Testis (tissue), 5 donors: ENCODE measurements at places on chromosomes 4 and X. TPM values are rescaled to one million over a fixed set of nuclear protein-coding genes. Genes with fewer than 3 reads are reported as not detected.

Gene DUSP9
- 6.2 TPM for total RNA-seq

DNA sequence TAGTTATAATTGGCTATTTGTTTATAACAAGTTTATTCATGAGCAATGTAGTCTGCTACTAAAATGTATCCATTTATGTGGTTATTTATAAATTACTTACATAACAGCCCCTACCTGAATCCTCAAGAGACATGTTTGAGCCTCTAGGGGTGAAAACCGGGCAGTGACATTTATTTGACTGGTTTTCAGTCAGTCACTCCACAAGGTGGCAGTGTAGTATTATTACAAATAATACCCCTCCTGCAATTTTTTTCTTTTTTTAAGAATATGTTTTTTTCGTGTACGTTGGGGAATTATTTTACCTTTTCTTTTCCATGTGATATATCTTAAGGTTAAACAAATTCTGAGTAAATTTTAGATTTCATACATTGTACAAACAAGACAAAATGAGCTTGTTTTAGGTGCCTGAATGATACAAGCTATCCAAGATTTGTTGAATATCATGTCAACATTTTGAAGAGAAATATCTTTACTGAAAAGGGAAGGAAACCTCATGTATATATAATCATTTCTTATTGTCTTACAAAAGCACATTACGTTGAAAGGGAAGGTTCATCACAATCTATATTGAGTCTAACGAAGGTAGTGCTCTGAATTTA is 598.7 kb upstream of the TECRL start:
- H3K4me1 ChIP-seq: no peaks in the 10 kb centered on the region
- no peak overlapping the region for H3K27ac ChIP-seq
- no peaks in the 10 kb centered on the region for H3K27me3 ChIP-seq
- DNase-seq: peak; percentile 45
- no peaks in the 10 kb centered on the region for H3K36me3 ChIP-seq
- no peak overlapping the region for H3K4me3 ChIP-seq

DNA sequence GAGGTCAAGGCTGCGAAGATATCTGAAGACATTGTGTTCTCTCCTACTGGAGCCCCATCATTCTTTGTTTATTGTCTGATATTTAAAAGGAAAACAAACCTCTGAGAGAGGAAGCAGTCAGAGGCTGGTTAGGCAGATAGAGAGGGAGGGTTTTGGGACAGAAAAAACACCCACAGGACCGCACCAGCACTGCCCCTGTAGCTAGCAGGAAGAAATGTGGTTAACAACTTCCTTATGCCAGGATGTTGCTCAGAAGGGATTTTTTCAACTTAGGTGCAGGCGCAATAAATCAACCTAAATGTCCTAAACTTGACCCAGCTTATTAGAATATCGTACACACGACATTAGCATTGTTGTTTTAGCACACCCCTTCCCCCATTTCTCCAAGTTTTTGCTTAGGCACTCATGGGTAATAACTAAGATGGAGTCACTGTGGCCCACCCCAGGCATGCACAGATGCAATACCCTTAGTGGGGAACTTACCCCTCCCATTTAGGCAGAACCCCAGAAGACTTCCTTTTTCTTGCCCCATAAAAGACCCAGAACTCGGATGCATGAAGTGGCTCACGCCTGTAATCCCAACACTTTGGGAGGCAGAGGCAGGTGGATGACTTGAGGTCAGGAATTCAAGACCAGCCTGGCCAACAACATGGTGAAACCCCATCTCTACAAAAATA is 2.8 kb upstream of the ZNF718 start:
- no peak overlapping the region for H3K4me3 ChIP-seq
- no peak for DNase-seq
- H3K27ac ChIP-seq: peak overlapping the region; percentile 69
- H3K4me1 ChIP-seq: peaks cover 27% of the 10 kb centered on the region
- no peaks in the 10 kb centered on the region for H3K27me3 ChIP-seq

DNA sequence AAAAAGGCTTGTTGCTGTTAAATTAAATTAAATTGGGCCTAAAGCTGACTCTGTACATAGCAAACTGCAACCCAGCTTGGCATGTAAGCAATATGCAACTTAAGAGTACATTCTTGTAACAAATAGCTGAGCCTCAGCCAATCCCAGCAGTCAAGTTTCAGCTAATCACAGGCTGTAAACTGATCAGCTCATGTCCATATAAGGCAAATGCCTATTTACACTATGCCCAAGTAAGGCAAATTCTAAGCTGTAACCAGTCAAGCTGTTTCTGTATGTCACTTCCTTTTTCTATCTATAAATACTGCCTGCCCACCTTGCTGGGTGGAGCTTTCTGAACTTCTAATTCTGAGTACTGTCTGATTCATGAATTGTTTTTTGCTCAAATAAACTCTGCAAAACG is 429.1 kb upstream of the FTHL17 start:
- no peak overlapping the region for H3K4me3 ChIP-seq
- H3K4me1 ChIP-seq: no peaks in the 10 kb centered on the region
- DNase-seq: no peak
- H3K27me3 ChIP-seq: no peaks in the 10 kb centered on the region
- H3K36me3 ChIP-seq: no peaks in the 10 kb centered on the region

- DNase-seq: no peak
- no peak overlapping the region for H3K27ac ChIP-seq
- no peak overlapping the region for H3K4me3 ChIP-seq
- H3K27me3 ChIP-seq: no peaks in the 10 kb centered on the region
- H3K36me3 ChIP-seq: no peaks in the 10 kb centered on the region
Observed at GRCh38 chrX:24485976-24486680, 21.0 kb downstream of the PDK3 start.

DNA sequence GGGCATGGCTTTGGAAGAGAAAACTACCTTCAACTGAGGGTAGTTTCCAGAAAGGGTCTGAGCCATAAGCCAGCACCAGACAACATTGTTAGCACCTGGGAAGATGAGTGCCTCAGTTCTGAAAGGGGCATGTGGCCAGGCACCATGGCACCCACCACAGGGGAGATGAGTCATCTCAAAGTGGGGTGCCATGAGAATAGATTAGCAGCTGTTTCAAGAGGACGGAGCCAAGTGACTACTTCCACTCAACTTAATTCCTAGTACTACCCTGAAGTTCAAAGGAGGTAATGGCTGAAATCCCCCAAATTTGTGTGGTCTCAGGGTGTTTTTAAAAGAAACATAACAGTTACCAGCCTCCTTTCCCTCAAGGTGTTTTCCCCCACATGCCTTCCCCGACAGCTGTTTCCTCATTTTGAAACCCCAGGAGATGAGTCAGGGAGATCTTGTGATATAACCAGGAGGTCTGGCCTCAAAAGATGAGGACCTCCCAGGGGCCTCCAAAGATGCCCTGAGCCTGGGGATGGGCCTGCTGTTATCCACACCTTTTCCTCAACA is 27.8 kb upstream of the FTHL17 start:
- DNase-seq: no peak
- no peak overlapping the region for H3K4me3 ChIP-seq
- H3K4me1 ChIP-seq: no peaks in the 10 kb centered on the region
- no peaks in the 10 kb centered on the region for H3K36me3 ChIP-seq
- no peaks in the 10 kb centered on the region for H3K27me3 ChIP-seq

DNA sequence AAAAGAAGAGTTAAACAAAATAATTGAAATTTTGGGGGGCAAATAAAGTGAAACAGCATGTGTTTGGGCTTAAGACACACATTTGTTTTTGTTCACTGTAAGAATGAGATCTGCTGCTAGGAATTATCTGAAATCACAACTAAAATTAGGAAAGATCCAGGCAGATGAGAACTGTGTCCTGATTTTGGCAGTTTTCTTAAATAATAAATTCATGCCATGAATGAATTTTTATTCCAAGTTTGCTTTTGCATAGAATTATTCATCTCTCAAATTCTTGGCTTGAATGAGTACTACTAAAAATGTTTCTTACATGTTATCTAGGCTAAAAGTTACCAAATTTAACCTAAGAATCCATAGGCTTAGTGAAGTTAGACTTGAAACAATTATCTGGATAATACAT is 321.7 kb downstream of the ANK2 start:
- H3K27me3 ChIP-seq: no peaks in the 10 kb centered on the region
- no peak overlapping the region for H3K4me3 ChIP-seq
- H3K36me3 ChIP-seq: no peaks in the 10 kb centered on the region
- no peak for DNase-seq

DNA sequence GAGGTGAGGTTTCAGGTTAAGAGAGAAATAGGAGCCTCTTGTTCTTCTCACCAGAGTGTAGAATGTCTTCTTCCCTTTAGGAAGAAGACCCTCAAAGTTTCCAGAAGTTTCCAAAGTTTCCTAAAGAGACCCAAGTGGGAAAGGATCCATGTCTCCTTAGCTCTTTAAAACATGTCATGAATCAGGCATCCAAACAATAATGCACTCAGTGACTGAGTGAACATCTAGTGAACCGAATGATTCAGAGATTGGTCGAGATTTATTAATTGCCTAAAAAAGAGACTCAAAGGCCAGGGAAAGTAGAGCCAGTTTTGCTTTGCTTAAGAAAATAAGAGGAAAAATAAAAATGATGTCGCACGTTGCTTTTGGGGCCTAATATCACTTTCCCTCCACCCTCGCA is 29.4 kb downstream of the FGF5 start:
- H3K36me3 ChIP-seq: no peaks in the 10 kb centered on the region
- H3K27ac ChIP-seq: no peak overlapping the region
- DNase-seq: no peak
- no peak overlapping the region for H3K4me3 ChIP-seq
